ENCODE measurements at places on chromosomes 3 and 15.

- DNase-seq: no peak
Measured at GRCh38 chr3:170764017-170764416, 106.0 kb downstream of the RPL22L1 start.

- DNase-seq: no peak
Measured at GRCh38 chr3:181694805-181695660, 16.7 kb upstream of the SOX2 start.

GRCh38 chr15:67690936-67691335 lies 134.4 kb upstream of the SKOR1 start:
- no peak for DNase-seq

GRCh38 chr3:163957072-163957471 lies 1121.2 kb downstream of the SI start:
- no peak for DNase-seq

DNA sequence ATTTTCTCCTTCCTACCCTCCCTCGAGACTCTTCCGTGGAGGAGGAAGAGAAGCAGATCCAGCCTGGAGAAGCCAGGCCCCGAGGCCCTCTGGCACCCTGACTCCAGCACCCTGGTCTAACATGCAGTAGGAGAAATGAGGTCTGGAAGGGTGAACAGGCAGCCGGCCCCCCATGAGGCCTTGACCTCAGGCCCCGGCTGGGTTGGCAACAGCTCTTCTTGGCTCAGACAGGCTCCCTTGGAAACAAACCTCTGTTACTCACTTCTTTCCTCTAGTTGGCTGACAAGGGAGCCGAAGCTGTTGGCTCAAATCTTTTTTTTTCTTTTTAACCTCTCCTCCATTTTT lies 73.4 kb downstream of the CPN2 start:
- DNase-seq: peak; percentile 74

- no peak for DNase-seq
Measured at GRCh38 chr15:75232252-75232813, 25.8 kb upstream of the GOLGA6C start.

GRCh38 chr15:76062286-76062685 lies 2.5 kb downstream of the TMEM266 start:
- no peak for DNase-seq

DNA sequence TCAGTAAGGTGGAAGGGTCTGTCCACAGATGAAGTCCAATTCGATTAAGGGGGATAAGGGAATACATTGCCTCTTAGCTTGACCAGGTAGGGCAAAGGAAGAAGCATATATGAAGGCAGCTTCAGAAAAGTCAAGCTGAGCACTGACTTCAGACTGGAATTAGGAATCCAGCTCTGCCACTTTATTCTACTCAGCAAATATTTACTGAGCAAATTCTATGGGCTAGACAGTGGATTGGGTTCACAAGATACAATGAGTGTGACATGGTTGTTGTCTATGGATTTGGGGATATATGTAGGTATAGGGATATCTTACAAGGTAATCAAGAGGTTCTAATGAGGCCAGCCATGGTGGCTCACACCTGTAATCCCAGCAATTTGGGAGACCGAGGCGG lies 526 bp downstream of the ADIPOQ start:
- DNase-seq: no peak

DNA sequence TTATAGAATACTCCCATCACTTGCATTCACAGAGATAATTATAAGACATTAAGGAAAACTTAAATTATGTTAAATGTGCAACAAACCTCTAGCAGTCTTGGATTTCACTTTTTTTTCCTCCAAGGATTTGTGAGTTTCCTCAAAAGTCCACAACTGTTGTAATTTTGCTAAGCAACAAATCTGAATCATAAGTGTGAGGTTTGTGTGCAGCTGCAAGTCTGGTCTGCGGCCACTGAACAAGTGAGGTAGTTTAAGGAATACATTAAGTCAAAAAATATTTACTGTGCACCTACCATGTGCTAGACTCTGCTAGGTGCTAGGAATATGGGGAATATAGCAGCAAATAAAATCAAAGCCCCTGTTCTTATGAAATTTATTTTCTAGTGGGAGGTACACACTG lies 70.2 kb downstream of the LRRC28 start:
- DNase-seq: no peak

GRCh38 chr15:70777170-70777926 lies 14.0 kb upstream of the UACA start:
- DNase-seq: no peak

DNA sequence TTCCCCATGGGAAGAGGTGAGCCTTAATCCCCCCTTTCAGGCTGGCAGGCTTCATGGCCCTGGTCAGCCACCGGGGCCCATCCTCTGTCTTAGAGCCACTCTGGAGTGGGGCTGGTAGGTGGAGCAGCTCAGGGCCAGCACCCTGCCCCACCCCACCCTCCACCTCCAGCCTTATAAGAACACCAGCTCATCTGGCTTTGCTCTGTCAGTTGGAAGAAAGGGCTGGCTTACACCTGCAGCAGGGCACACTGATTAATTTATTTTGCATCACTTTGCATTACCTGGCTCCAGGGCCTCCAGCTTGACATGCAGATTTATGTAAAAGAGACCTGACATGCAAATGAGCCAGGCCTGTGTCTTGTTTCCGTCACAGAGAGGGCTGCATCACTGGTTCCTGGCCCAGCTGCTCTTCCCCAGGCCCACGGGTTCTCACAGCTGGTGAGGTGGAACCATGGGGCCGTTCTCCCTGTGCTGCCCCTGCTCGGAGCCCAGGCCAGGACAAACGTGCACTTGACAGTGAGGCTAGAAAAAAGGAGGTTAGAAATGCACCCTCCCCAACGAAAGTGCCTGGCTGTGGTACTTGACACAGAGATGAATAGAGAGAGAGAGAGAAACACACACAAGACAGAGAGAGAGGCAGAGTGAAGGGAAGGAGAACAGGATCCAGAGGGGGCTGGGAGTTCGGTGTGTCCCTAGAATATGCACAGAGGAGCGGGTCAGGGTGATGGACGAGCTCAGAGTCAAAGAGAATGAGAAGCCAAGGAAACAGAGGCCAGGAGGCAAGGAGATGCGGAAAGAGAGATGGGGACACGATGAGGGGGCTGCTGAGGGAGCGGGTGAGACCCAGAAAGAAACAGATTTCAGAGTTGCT lies 44.5 kb upstream of the MAGEF1 start:
- DNase-seq: no peak

GRCh38 chr15:90660195-90660998 lies 56.7 kb upstream of the BLM start:
- DNase-seq: peak; percentile 88

- DNase-seq: no peak
Measured at GRCh38 chr3:58260733-58261132, 23.1 kb downstream of the ABHD6 start.

- no peak for DNase-seq
Measured at GRCh38 chr3:172291650-172292049, 156.6 kb downstream of the GHSR start.

- DNase-seq: no peak
Measured at GRCh38 chr3:107512108-107512507, 10.7 kb upstream of the BBX start.
